Activated naive CD4-positive, alpha-beta T cell treated with anti-CD3 and anti-CD28 coated beads, Interleukin-2, amount 50 U/mL, for 72 hours (primary cell): ENCODE measurements at places on chromosomes 2 and 18. TPM values are rescaled to one million over a fixed set of nuclear protein-coding genes. Genes with fewer than 3 reads are reported as not detected.

DNA sequence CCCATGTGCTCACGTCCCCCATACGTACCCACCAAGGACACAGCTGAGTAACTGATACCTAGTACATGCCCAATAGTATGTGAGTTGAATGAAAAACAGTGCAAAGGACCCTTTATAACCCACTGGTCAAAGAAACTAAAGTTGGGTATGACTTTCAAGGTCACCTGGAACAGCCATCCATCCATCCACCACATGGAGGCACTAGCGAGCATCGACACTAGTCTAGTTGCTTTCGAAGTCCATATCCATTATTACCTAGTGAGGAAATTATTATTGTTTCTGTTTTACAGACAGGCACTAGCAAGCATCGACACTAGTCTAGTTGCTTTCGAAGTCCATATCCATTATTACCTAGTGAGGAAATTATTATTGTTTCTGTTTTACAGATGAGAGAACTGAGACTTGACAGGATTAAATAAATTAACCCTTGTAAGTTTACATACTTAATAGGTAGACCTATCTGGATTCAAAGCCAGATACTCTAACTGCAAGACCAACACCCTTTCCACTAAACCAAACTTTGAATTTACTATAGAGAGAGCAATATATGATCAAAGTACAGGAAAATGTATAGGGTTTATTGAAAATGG is 233.7 kb downstream of the METTL4 start:
- DNase-seq: no peak

DNA sequence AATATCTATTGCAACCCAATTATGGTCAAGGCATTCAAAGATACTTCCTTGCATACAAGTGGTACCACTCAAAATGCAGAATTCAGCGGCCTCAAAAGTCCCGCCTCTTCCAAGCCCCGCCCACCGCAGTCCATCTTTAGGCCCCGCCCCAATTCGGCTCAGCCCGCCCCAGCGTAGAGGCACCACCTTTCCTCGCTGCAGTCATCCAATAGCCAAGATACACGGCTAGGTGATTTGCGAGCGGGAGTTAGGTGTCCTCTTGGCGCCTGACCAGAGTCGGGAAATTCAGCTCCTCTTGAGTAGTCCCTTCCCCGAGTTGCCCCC is 431 bp upstream of the SEC11C start:
- peak; percentile 91 for DNase-seq

CCBE1 gene
- 0.27 TPM for total RNA-seq

- no peak for DNase-seq
Measured at GRCh38 chr2:39724828-39725144, 54.3 kb downstream of the THUMPD2 start.

DNA sequence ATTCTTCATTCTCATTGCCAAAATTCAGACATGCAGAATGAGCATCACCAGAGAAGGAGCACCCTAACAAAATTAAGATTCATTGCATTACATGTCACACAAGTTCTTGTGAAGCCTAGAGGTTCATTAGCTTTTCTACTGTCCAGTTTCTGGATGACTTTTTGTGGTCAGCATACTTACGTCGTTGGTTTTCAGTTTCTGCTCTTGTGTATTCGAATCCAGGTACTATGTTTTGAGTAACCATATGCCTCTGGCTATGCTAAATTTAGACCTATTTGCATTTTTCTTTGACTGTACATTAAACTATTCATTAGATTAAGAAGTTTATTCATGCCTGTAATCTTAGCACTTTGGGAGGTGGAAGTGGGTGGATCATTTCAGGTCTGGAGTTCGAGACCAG is 251.3 kb downstream of the PARD3B start:
- DNase-seq: no peak

SOWAHC gene
- 1.0 TPM for total RNA-seq

- peak; percentile 91 for DNase-seq
Measured at GRCh38 chr2:113173542-113174375, at the start of gene PSD4. Gene PSD4, plus strand, starts transcription at chr2:113173971. Its CDS starts 8,486 bp downstream, at chr2:113182457.

GRCh38 chr2:142075826-142076225 is 55.0 kb downstream of the LRP1B start:
- no peak for DNase-seq

GRCh38 chr2:70312560-70312959 is 10.7 kb upstream of the FAM136A start:
- no peak for DNase-seq

DNA sequence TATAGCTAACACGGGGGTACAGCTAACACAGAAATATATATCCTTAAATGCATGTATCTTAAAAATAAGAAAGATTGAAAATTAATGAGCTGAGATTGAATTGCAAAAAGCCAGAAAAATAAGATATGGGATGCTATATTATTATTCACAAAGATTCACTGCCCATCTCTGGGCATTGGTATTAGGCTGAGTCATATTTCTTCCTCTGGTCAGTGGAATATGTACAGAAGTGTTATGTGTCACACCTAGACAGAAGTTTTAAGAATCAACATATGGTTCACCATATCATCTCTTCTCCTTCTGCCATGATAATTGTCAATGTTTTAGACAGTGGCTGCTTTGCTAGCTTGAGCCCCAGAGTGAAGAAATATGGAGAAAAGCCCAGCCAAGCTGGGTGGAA is 14.0 kb upstream of the MCFD2 start:
- DNase-seq: no peak

- no peak for DNase-seq
Measured at GRCh38 chr2:43642363-43642762, 5.3 kb downstream of the PLEKHH2 start.

DNA sequence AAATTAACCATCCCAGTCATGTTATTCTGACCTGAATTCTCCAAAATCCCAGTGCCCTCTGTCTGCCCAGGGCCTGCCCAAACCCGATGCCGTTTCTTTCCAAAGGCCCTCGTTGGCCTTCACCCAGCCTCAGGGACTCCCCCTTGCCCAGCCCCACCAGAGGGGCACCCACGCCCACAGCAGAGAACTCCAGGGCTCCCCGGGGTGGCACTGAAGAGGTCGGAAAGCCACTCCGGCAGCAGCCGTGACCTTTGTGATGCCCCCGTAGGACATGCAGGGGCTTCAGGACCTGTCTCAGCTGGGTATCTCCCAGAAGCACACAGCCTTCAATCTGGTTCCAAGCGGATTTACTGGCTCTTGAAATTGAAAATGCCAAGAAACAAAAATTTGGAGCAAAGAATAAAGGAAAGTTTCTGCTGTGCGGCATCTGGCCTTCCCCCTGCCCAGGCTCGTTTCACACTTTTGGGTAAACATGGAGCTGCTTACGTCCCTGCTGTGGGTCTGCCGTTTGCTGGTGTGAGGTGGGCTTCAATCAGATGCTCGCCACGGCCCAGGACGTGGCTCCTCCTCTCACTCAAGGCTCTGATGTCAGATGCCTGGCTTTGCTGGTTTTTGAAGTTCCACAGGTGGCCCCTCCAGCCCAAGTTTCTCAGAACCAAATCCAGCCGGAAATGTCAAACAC is 101.3 kb downstream of the TPO start:
- DNase-seq: no peak

DNA sequence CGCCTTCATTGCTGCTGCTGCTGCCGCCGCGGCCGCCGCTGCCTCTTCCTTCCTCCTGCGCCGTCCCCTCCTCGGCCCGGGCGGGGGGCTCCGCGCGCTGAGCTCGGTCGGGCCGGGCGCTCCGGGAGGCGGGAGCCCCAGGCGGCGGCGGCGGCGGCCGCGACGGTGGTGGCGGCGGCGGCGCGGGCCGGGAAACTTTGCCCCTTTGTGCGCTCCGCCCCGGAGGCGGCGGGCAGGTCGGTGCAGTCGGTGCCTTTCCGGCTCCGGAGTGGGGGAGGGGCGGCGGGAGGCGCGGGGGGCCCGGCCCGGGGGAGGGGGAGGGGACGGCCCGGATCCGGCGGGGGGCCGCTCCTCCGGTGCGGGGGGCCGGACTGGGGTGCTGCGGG is 205 bp downstream of the TET3 start:
- no peak for DNase-seq

DNA sequence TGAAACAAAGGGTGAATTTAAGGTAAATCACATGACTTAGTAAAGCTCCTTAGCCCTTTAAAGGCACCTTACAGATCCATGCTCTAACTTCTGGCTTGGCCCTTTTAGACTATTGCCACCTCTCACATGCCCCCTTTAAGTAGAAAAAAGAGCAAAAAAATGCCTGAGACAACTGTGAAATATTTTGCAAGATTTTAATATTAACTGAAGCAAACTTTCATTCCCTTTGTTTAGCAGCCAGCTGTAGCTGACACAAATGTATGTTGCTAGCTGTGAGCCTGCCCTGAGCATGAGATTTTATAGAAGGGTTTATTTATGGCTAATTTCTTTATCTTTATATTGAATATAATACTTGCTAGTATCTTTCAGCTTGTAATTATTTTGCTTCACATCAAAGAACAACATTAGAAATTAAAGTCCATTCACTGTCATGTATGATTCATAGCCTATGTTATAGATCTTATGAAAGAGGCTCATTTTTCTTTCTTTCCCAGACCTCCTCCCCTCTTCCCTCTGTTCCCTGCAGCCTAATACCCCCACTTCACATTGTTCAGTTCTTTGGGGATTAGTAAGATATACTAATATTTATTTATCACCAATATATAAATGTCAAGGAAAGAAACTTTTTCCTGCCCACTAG is 637.2 kb upstream of the ZEB2 start:
- no peak for DNase-seq

DNA sequence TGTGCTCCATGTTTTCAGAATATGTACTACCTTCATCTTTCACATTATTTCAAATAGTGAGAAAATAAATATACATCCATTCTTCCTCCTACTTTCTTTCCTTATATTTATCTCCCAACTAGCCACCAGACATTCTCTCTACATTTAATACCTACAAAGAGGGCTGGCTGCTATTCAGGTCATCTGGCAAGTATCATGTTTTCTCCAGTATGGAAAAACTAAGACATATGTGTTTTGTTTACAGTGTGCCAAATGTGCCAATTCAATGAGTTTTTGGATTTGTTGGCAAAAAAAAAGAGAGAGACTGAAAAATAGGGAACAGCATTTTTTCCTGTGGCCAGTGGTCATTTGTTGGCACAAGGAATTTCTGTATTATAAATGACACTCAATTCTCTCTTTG is 1207.3 kb downstream of the DPP10 start:
- DNase-seq: no peak

DNA sequence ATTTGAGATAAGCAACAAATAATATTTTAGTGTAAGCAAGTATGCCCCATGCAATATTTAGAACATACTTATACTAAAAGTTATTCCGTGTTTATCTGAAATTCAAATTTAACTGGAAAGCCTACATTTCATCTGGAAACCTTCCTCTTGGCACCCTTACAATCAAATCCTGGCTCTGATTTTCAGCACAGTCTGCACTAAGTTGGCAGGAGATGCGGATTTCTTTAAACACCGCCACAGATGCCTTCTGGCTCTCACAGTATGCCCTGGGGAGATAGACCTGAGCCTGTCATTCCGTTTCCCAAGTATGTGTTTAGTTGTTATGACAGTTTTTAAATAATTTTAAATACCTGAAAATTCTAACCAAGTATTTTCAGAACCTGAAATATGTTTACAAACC is 7.3 kb upstream of the MLPH start:
- DNase-seq: no peak

DNAH6 gene
- 2.6 TPM for total RNA-seq

GCG gene
- not detected for total RNA-seq

DNA sequence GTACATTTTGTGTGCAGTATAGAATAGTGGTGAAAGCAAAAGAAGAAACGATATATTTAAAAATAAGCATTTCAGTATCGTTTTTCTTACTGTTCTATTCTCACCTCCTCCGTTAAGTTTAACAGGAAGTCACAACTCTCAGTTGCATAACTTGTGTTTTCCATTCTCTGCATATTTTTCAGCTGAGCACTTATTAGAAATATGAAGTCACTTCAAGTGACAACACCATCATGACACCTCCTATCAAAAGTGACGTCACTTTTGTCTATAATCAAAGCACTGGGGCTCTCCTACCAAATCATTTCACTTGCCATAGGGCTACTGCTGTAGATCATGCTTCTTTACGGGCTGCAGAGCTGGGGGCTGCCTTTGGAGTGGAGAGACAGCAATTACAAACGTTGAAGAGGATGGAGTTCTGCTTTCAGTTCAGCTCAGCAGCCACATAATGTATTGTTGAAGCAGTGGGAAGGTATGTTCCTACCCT is 36.3 kb downstream of the STAT4 start:
- no peak for DNase-seq

GRCh38 chr2:181058378-181059269 is 78.2 kb downstream of the UBE2E3 start:
- DNase-seq: no peak

IL36B gene
- total RNA-seq: not detected

OTOS gene
- total RNA-seq: not detected

DNA sequence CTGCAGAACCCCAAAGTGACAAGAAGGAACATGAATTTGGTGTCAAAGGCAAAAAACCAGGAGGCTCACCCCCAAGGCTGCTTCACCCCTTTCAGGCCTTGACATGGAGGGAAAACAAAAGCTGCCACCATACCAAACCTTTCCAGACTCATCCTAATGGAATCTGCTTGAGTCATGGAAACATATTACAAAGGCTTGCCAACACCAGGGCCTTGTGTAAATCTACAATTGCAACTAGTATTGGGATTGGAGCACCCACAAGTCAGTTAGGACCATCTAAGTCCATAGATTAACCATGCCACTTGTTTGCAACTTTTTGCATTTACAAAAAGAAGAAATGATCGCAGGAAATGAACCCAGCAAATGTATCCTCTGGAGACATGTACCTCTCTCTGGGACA is 297.6 kb downstream of the CDCA7 start:
- DNase-seq: no peak

DNA sequence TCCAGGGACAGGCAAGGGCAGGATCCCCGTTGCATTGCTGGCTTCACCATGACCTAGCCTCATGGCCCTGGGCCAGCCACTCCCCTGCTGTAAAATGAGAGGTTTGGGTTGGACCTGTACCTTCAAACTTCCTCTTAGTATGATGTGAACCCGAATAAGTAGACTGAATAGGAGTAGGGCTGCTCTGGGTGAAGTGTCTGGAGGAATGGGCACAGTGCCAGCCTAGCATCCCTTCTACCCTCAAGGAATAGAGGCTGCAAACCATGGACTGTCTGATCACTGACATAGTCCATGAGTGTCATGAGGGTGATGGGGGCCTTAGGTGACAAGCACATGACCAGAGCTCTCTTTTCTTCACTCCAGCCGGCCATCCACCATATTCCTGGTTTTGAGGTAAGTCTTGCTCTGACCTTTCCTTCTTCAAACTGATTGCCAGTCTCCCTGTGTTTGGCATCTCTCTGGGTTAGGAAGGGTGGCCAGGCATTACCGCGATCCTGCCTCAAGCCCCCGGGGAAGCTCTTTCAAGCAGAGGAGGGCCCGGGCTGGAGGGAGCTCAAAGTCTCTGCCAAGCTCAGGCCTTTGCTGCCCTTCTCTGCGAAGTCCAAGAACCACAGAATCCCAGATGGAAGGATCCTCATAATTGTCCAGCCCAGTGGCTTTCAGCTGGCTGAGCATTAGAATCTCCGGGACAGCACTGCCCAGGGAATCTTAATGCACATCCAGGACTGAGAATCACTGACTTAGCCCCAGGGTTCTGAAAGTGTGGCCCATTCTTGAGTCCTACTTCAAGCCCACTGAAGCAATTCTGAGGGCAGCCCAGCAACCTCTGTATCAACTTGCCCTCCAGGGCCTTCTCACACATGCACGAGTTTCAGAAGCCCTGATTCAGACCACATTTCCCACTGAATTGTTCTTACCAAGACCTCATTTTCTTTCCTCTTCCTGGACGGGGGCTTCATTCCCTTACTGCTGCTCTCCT is 148.1 kb downstream of the DYSF start:
- DNase-seq: no peak

- DNase-seq: no peak
Measured at GRCh38 chr2:240411261-240412160, 24.0 kb upstream of the GPC1 start.
